ENCODE measurements at places on chromosomes 5 and 9.

GRCh38 chr5:76177978-76178377, 94.8 kb downstream of the SV2C start:
- no peaks in the 10 kb centered on the region for H3K36me3 ChIP-seq
- H3K4me1 ChIP-seq, result peaks cover 18% of the 10 kb centered on the region
- no peak overlapping the region for H3K27ac ChIP-seq
- H3K4me3 ChIP-seq, result no peak overlapping the region
- DNase-seq, result no peak

GRCh38 chr5:114221807-114222206, 140.1 kb upstream of the KCNN2 start:
- H3K27ac ChIP-seq, result no peak overlapping the region
- H3K4me1 ChIP-seq, result no peaks in the 10 kb centered on the region
- H3K27me3 ChIP-seq, result no peaks in the 10 kb centered on the region

DNA sequence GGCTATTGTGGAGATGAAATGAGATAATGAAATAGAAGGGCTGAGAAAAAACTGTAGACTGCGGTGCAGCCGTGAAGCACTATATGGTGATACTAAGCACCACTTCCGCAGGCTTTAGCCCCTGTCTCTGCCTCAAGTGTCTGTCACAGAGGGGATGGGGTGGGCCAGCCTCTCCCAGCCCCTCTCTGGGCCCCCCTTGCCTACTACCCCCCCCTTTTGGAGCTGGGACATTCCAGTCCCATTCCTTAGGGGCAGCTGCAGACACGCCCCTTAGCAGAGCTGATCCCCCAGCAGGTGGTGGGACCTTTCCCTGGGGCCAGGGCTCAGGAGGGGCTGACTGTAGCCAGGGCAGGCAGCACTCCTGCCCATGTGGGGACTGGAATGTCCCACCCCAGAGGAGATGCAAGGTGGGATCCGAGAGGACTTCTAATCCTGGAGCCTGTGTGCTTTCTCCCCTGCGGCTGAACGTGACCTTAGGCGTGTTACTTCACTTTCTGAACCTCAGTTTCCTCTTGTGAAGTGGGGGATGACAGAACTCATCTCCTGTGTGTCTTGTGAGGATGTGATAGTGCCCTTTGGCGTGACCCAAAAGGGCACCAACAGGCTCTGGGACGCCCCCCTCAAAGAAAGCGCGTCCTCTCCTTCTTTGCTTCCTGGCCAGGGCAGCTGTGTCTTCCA, 1.9 kb downstream of the N4BP3 start:
- peak overlapping the region; percentile 84 for H3K4me3 ChIP-seq
- no peak overlapping the region for H3K27ac ChIP-seq
- DNase-seq, result no peak

DNA sequence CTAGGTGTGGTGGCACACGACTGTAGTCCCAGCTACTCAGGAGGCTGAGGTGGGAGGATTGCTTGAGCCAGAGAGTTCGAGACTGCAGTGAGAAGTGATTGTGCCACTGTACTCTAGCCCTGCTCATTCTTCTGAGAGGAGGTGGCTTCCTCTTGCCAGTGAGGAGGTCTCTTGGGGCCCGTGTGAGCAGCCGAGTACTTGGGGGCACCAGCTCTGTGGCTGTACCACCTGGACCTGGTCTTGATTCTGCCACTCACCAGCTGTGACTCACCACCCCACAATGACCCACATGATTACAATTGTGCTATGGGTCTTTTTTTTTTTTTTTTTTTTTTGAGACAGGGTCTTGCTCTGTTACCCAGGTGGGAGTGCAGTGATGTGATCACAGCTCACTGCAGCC, 18.0 kb upstream of the CRB2 start:
- peaks cover 43% of the 10 kb centered on the region for H3K4me1 ChIP-seq
- H3K4me3 ChIP-seq, result no peak overlapping the region
- no peaks in the 10 kb centered on the region for H3K27me3 ChIP-seq
- peak overlapping the region; percentile 95 for H3K27ac ChIP-seq

DNA sequence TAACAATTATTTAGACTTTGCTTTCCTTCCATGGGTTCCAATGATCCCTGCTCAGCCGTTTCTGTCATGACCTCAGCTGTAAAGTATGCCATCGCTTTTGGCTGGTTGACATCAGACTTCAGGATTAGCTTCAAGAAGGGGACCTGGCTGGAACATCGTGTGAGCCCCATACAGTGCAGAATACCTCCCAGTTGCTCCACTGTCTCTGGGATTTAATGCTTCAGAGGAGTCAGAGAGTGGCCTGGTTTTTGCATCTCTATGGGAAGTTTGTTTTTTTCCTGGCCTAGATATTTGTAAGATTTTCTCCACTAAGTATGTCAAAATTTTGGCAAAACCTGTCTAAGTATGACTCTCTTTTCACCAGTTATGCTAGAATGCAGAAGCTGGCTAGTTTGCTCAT, 216.9 kb downstream of the GABBR2 start:
- H3K4me3 ChIP-seq, result no peak overlapping the region
- peaks cover 1% of the 10 kb centered on the region for H3K27me3 ChIP-seq
- H3K36me3 ChIP-seq, result no peaks in the 10 kb centered on the region

GRCh38 chr9:121842612-121842978, 191.2 kb downstream of the DAB2IP start:
- H3K4me1 ChIP-seq, result no peaks in the 10 kb centered on the region
- peaks cover 1% of the 10 kb centered on the region for H3K27me3 ChIP-seq
- no peak overlapping the region for H3K27ac ChIP-seq
- DNase-seq, result no peak
- no peak overlapping the region for H3K4me3 ChIP-seq

- no peak overlapping the region for H3K27ac ChIP-seq
- no peaks in the 10 kb centered on the region for H3K36me3 ChIP-seq
- H3K4me1 ChIP-seq, result no peaks in the 10 kb centered on the region
- no peaks in the 10 kb centered on the region for H3K27me3 ChIP-seq
- no peak overlapping the region for H3K4me3 ChIP-seq
Measured at GRCh38 chr5:109982966-109983534, 293.3 kb downstream of the MAN2A1 start.

- no peak overlapping the region for H3K4me3 ChIP-seq
- H3K27ac ChIP-seq, result no peak overlapping the region
- no peak for DNase-seq
- H3K27me3 ChIP-seq, result no peaks in the 10 kb centered on the region
- peaks cover 29% of the 10 kb centered on the region for H3K4me1 ChIP-seq
Measured at GRCh38 chr5:142863856-142864255, 93.7 kb downstream of the ARHGAP26 start.

- H3K4me3 ChIP-seq, result no peak overlapping the region
- H3K27me3 ChIP-seq, result no peaks in the 10 kb centered on the region
- H3K27ac ChIP-seq, result no peak overlapping the region
Measured at GRCh38 chr5:73943397-73943796, 317.4 kb downstream of the ARHGEF28 start.
